ENCODE measurements at places on chromosomes 2 and 18.

GRCh38 chr18:76099931-76100457 is 395.0 kb downstream of the ZNF516 start:
- no peak for DNase-seq

DNA sequence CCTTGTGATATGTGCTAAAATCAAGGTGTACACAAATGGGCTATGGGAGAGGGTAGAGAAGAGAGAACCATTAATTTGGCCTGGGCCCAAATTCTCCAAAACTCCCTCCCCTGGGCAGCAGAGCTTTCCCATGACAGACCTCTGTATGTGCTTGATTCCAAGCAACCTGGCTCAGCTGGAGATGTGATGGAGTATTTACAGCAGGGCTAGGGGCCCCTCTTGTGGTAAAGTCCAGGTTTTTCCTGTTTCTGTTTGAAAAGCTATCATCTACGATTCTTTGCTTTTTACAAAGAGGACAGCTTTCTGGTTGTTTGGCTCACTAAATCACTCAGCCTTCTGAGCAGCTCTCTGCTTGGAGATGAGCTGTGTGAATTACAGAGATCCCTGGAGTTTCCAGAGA is 40.3 kb downstream of the KCNS3 start:
- DNase-seq = no peak

DNA sequence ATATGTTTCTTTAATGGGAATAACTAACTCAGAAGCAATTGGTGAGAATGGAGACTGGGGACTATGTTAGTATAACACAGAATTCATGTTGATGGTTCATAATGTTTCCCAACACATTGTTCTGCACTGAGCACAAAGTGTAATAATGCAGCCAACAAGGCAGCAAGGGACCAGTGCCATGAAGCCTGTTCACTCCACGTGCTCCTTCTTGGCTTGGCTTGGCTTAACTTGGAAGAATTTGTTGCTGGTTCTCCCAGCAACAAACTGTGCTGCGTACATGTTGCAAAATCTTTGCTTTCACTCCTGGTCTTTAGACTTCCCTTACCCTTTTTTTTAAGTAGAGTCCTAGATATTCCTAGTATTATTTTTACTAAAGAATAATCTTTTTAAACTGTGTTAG is 129.7 kb downstream of the MAP3K20 start:
- no peak for DNase-seq

- no peak for DNase-seq
Observed at GRCh38 chr18:48453330-48454066, 44.3 kb upstream of the ZBTB7C start.

DNA sequence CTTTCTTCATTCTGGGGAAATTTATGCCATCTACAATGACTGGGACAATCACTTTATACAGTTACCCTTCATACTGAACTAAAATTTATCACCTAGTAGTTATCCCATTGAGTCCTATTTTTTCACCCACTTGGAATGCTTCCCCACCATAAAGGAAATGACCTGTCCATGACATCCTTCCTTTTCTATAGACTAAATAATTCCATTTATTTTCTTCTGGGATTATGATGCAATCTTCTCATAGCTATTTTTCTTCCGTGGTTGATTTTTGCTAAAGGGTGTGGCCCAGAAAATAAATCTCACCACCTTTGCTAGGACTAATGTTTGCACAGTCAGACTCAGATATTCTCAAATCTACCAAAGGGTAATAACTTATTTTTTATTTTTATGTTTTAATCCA is 186.1 kb upstream of the NRXN1 start:
- DNase-seq = no peak

All from CD4-positive, alpha-beta T cell treated with Interleukin-1 beta for 1 hour (primary cell).